Stimulated activated CD8-positive, alpha-beta memory T cell treated with anti-CD3 and anti-CD28 coated beads, Interleukin-4, amount 100 ng/mL, for 4 hours (primary cell): ENCODE measurements at places on chromosomes 5 and 9.

- DNase-seq = no peak
Measured at GRCh38 chr5:59036274-59036961, 453.5 kb downstream of the RAB3C start.

GRCh38 chr5:11047030-11047429 lies 286.0 kb upstream of the DAP start:
- DNase-seq = no peak

GRCh38 chr9:100445161-100445902 lies 18.4 kb downstream of the MSANTD3 start:
- DNase-seq = no peak

GRCh38 chr9:69121155-69122081 lies 52.7 kb upstream of the TJP2 start:
- DNase-seq = no peak

GRCh38 chr5:6722015-6722414 lies 8.8 kb downstream of the TENT4A start:
- DNase-seq = no peak

DNA sequence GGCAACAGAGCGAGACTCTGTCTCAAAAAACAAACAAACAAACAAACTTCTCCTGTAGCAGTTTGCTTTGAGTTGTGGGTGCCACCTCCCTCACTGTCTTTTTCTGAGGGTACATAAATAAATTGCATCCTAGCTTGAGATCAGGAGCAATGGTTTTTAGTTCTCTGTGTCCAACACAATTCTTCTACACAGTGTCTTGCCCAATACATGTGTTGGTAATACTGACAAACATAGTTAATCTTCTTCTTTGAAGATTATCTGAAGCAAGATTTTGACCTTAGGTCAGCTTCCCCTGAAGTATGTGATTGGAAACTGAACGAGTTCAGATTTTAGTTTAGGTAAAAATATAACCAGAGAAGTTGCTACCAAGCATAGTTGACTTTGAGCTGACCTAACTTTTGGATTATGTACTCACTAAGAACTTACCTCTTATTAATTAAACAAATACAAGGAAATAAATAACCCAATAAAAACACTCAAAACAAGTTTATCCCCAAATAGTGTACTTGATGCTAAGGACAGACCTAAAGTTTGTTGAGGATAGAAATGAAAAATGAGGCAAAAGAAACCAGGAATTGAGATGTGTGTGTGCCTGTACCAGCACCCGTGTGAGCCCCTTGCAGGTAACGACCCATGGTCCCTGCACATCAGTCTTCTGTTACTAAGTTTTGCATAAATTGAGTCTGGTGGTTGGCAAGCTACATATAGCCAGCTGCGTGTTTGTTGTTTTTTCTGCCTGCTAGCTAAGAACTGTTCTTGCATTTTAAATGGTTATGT lies 16.2 kb downstream of the TJP2 start:
- no peak for DNase-seq

DNA sequence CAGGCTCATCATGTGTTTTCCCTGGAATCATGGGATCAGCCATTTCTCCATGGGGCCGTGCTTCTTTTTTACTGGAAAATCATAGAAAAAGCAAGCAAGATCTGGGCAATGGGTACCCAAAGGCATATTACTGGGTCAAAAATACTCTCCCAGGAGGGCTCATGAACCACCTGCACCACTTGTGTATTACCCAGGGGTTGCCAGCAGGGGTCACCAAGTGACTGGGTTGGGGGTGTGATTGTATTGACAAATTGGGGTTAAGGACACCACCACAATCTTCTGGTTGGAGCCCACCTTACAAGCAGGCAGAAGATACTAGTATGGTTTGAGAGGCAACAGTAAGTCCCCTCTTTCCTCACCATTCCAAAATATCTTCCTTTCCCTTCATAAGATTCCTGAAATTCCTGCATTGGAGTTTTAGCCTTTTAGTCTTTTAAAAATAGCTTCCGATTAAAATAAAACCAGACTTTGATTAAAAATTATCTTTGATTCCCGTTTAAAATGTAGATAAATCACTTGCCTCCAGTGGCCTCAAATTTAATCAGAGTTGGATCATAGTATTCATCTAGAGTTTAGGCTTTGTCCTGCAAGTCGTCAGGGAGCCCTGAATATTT lies 603.3 kb downstream of the KIF4B start:
- DNase-seq = no peak

DNA sequence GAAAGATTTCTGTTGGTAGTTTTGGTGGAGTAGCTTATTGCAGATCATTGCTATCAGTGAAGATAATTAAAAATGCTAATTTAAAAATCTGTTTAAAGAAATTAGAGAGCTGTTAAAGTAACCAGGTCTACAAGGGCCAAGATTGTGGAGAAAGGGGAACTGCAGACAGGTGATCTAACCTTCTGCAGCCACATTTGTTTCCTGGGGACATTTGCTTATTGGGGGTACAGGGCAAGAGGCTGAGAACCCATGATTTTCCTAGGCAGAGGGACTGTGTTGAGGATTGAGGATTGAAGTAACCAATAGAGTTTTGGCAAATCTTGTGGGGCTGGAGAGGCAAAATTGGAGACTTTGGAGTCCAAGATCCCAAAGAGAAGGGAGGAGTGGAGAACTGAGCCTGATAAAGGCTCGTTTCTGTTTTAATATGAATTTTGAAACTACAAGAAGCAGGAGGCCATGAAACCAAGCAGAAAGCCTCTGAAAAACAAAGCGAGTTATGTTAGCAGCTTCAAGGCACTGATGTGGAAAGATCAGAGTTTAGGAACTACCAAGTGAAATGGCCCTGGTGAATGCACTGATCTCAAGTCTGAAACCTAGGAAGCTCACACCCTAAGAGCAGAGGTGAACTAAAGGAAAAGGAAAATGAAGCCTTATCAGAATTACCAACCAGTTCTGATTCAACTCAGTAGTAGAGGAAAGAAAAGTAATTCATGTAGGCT lies 219.8 kb upstream of the C9orf72 start:
- no peak for DNase-seq

GRCh38 chr5:146463446-146463845 lies 16.3 kb downstream of the TCERG1 start:
- DNase-seq = no peak

- no peak for DNase-seq
Measured at GRCh38 chr5:118937393-118938061, 50.8 kb downstream of the DTWD2 start.

DNA sequence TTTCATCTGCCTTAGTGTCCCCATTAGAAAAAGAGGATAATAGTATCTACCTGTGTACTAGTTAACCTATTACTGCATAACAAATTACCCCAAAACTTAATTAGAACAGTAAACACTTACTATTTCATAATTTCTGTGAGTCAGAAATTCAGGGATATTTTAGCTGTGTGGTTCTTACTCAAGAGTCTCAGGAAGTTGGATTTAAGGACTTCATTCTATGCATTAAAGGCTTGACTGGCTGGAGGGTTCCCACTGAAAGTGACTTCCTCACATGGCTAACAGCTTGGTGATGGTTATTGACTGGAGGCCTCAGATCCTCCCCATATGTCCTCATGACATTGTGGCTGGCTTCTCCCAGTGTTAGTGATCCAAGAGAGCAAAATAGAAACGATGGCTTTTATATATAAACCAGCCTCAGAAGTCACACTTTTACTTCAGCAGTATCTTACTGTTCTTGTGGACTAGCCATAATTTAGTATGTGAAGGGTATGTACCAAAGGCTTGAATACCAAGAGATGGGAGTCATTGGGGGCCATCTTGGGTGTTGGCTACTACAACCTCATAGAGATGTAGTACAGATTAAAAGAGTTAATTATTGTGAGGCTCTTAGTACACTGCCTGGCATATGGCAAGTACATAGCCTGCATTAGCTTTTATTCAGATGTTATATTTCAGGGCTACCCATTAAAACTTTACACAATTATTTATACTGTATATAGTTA lies 9.9 kb downstream of the RAD23B start:
- DNase-seq = no peak

DNA sequence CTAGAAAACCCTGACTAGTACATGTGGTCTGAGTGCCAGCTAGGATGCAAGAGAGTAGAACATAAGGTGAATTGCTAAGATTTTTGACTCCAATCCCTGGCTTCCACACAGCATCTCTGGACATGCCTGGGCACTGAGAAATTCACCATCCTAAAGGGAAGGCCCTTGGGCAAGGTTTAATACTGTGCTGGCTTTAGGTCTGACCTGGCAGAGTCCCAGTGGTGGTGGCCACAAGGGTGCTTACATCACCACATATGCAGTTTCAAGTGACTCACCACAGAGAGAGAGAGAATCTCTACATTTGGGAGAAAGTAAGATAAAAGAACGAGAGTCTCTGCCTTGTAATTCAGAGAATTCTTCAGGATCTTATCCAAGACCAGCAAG lies 661.6 kb upstream of the C9orf72 start:
- DNase-seq = no peak

- no peak for DNase-seq
Measured at GRCh38 chr9:7298123-7298522, 501.5 kb downstream of the DMAC1 start.

- no peak for DNase-seq
Measured at GRCh38 chr5:31995006-31995405, 179.1 kb downstream of the GOLPH3 start.

- no peak for DNase-seq
Measured at GRCh38 chr5:142193114-142193428, 84.5 kb downstream of the NDFIP1 start.

GRCh38 chr9:124854822-124855221 lies 1.6 kb downstream of the WDR38 start:
- no peak for DNase-seq

DNA sequence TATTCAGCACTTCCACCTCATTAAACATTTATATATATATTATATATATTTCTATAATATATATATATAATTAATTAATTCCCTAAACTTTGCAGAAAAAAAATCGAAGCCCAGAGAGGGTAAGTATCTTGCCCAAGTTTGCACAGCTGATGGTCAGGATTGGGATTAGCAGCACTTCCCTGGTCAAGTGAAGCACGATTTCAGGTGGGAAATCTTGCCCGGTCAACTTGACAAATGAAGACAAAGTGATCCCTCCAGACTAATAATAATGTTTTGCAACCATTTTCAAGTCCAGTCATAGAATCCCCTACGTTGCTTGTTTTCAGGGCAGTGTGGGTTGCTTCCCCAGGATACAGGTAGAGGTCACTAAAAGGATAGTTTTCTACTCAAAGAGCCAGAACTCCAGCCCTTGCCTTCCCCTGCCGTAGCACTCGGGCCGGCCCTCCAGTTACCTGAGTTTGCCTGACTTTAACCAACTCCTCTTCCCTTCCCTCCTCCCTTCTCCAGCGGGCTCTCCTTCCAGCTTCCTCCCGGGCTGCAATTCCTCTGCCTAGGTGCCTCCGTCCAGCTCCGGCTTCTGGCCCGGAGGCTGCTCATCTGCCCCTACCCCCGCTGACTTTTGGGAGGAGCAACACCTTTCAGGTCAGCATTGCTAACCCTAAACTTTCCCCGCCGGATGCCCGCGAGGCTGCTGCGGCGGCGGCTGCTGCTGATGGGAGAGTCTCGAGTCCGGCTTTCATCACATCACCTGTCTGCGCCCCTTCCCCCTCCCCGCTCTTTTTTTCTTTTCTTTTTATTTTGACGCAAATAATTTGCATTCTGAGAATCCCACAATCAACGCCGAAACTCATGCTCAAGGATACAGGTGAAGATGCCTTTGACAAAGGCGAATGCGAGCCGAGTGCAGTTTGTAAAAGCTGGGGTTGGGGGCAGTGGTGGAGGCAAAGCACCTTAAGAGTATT lies 930 bp downstream of the PRLR start:
- no peak for DNase-seq
